ENCODE measurements at places on chromosomes 3 and 15. TPM values are rescaled to one million over a fixed set of nuclear protein-coding genes. Genes with fewer than 3 reads are reported as not detected.

Gene PAK6
- polyA plus RNA-seq: 0.03 TPM

Gene ITGA11
- polyA plus RNA-seq: 21.5 TPM

Gene GOLGA6L9
- 0.89 TPM for polyA plus RNA-seq

Gene NME9
- not detected for polyA plus RNA-seq

Gene CD96
- polyA plus RNA-seq: 0.10 TPM

Gene TEX55
- not detected for polyA plus RNA-seq

Gene FEM1B
- polyA plus RNA-seq: 20.9 TPM

Gene LRRC3B
- not detected for polyA plus RNA-seq

Gene KCNAB1
- polyA plus RNA-seq: 0.09 TPM
